ENCODE measurements at places on chromosomes 5 and 9. TPM values are rescaled to one million over a fixed set of nuclear protein-coding genes. Genes with fewer than 3 reads are reported as not detected.

IFNA2 gene
- total RNA-seq: not detected

SPINK7 gene
- total RNA-seq: not detected

SDHA gene
- total RNA-seq: 119 TPM

COMMD10 gene
- 36.1 TPM for total RNA-seq

GLRA1 gene
- not detected for total RNA-seq

TEX48 gene
- total RNA-seq: not detected

FOXD4L4 gene
- total RNA-seq: 0.03 TPM

C9orf50 gene
- total RNA-seq: not detected

CCDC192 gene
- total RNA-seq: not detected

SOX30 gene
- 0.06 TPM for total RNA-seq

HMCN2 gene
- 0.04 TPM for total RNA-seq

SLC6A7 gene
- not detected for total RNA-seq

TAF11L11 gene
- 0.38 TPM for total RNA-seq

HINT2 gene
- total RNA-seq: 90.0 TPM

CCL21 gene
- total RNA-seq: not detected

GABRA6 gene
- not detected for total RNA-seq

IL5 gene
- total RNA-seq: not detected

TMEM245 gene
- 45.7 TPM for total RNA-seq

LRRC26 gene
- 1.5 TPM for total RNA-seq

FOXI1 gene
- not detected for total RNA-seq

CCDC180 gene
- total RNA-seq: 0.57 TPM

TMEFF1 gene
- 0.80 TPM for total RNA-seq

BNC2 gene
- 4.2 TPM for total RNA-seq

SLC6A18 gene
- not detected for total RNA-seq

ACTBL2 gene
- total RNA-seq: 0.07 TPM

IFNE gene
- 1.4 TPM for total RNA-seq

C9orf153 gene
- total RNA-seq: not detected

PLPP7 gene
- not detected for total RNA-seq

EGFL7 gene
- total RNA-seq: 34.7 TPM

SPINK6 gene
- total RNA-seq: 0.39 TPM

SUSD1 gene
- total RNA-seq: 12.3 TPM

TLX3 gene
- not detected for total RNA-seq

SPATA31D4 gene
- total RNA-seq: not detected

ZNF454 gene
- not detected for total RNA-seq

FOXD4L3 gene
- 0.08 TPM for total RNA-seq

SPATA31E1 gene
- not detected for total RNA-seq

NR4A3 gene
- total RNA-seq: 3.5 TPM

ALDH1A1 gene
- total RNA-seq: 5,360 TPM

PCDHGA11 gene
- 0.06 TPM for total RNA-seq

HRCT1 gene
- 0.30 TPM for total RNA-seq
